Chondrocyte (in vitro differentiated cells): ENCODE measurements at places on chromosomes 12 and 14. TPM values are rescaled to one million over a fixed set of nuclear protein-coding genes. Genes with fewer than 3 reads are reported as not detected.
A peak's percentile ranks its signal among the peaks of the same experiment; 100 is the strongest.

- H3K36me3 ChIP-seq: no peaks in the 10 kb centered on the region
- H3K27ac ChIP-seq: no peak overlapping the region
- no peak overlapping the region for H3K4me3 ChIP-seq
- H3K27me3 ChIP-seq: peaks cover 16% of the 10 kb centered on the region
- H3K4me1 ChIP-seq: no peaks in the 10 kb centered on the region
These were observed 143.2 kb downstream of the BRMS1L start for GRCh38 chr14:35969310-35969709.

DNA sequence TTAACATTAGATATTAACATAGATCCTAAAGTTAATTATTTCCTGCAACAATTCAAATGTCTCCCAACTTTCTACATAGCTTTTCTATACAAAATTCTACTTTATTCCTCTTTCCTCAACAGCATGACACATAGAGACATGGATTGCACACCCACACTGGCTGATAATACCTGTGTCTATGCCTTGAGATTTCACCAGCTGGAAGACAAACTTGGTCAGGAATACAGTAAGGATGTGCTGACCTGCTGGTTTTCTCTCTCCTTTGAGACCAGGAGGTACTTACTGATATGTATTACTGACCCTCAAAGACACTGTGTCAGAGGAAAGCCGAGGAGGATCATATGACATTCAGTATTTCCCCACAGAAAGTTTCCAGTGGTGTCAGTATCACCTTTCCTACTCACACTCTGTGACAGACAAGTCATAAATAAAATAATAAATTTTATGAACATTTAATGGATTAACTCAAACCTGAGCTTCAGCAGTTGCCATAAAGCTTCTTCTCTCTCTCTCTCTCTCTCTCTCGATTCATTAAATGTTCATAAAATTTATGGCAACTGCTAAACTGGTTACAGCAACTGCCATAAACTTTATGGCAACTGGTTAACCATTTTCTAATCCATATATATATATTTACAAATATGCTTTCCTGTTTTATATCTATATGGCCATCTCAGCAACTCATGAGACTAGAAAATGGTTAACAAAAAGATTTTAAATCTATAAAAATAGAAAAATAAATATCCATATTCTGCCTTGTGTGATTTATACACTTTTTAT, 22.7 kb downstream of the EIF2S3B start:
- H3K4me3 ChIP-seq: no peak overlapping the region
- H3K27me3 ChIP-seq: peaks cover 3% of the 10 kb centered on the region

GRCh38 chr12:57089271-57090245, 644 bp downstream of the NAB2 start:
- H3K36me3 ChIP-seq: peaks cover 12% of the 10 kb centered on the region
- H3K4me1 ChIP-seq: peaks cover 65% of the 10 kb centered on the region
- no peak for DNase-seq
- H3K27me3 ChIP-seq: no peaks in the 10 kb centered on the region
- H3K4me3 ChIP-seq: peak overlapping the region; percentile 92
- H3K27ac ChIP-seq: peak overlapping the region; percentile 89

The DGKA gene
- 65.8 to 118 TPM (median 66.4 TPM) in 3 replicates for total RNA-seq

The CCDC196 gene
- not detected in 3 replicates for total RNA-seq

The RAD9B gene
- 0.27 to 0.54 TPM (median 0.39 TPM) in 3 replicates for total RNA-seq

The HOXC13 gene
- not detected in 3 replicates for total RNA-seq

The KIF26A gene
- total RNA-seq: 0.28 to 0.60 TPM (median 0.60 TPM) in 3 replicates

The SIRT4 gene
- 2.2 to 2.4 TPM (median 2.2 TPM) in 3 replicates for total RNA-seq
